Stimulated activated CD8-positive, alpha-beta memory T cell treated with anti-CD3 and anti-CD28 coated beads, Interleukin-7, amount 100 ng/mL, for 1 hour (primary cell): ENCODE measurements at places on chromosomes 16 and 17.

- DNase-seq = no peak
Measured at GRCh38 chr17:19017804-19018599, 13.4 kb upstream of the FAM83G start.

- no peak for DNase-seq
Measured at GRCh38 chr17:53896047-53896446, 73.3 kb downstream of the KIF2B start.

- DNase-seq = no peak
Measured at GRCh38 chr16:17125671-17126070, 345.1 kb downstream of the XYLT1 start.

DNA sequence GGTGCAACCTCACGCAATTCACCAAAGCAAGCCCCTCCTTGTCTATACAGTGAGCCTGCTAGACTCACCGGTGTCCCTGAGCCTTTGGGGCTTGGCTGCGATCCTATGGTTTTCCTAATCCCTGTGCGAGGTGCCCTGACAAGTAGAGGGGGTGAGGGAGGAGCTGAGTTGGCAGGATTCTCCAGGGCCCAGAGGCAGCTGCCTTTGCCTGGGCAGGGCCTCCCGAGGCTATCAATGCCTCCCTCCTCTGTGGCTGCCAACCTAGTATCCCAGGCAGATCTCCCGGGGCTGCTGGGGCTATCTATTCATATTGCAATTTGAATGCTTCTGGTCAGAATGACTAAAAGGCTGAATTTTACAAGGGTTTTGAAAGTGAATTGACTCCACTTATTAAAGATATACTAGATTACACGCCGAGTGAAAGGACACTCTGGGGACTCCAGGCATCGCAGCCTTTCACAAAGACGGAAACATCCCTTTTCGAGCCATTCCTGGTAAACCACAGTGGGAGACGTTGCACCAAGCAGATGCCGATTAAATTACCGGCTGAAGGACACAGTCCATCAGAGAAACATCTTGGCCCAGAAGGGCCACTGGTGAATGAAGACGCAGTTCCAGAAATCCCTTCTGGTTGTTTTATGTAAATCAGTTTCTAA lies 11.3 kb upstream of the PITPNM3 start:
- no peak for DNase-seq

DNA sequence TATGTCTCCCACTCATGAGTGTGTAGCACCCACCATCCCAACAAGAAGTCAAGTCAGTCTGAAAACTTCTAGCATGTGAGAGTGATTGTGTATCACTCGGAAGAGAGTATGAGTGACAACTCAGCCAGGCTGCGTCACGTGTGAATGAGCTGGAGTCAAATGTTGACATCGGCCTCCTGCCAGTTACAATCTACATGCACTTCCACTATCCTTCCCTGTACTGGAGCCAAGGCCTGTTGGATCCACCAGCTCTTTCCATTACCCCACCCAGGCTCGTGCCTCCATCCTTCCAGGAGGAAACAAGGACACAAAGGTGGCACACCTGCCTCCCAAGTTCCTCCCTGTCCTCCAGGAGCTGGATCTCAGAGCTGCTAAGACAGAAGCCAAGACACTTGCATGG lies 64.5 kb downstream of the ASIC2 start:
- DNase-seq = no peak

DNA sequence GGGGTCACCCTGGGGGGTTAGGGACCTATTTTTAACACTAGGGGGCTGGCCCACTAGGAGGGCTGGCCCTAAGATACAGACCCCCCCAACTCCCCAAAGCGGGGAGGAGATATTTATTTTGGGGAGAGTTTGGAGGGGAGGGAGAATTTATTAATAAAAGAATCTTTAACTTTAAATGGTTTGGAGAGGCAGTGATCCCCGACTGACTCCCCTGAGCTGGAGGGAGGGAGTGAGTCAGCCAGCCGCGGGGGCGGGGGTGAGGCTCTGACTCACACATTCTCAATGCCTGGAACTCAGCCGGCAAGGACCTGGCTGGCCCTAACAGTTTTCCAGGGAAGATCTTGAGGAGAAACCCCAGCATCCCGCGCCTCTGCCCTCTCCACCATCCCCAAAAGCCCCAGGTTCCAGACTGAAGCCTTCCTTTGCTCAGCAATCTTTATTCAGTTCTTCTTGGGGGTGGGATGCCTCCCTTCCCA lies 1.5 kb downstream of the HCFC1R1 start:
- DNase-seq = peak; percentile 75

DNA sequence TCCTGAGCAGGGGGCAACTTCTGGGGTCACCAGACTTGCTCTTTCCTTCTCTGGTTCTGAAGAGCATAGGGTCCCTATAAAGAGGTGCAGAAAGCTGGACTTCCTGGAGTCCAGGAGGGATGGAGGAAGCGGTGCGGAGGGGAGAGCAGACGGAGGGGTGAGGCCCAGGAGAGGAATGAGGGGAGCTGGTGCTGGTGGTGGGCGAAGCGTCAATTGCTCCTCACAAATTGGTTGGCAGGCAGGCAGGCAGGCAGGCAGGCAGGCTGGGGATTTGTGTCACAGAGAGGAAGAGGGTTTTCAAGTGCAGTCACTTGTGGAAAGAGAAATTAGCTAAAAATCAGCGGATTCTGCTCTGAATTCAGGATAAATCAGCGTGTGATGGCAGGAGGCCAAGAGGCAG lies 133.7 kb upstream of the CDC42EP4 start:
- DNase-seq = no peak

- DNase-seq = no peak
Measured at GRCh38 chr17:4536742-4537411, 18.3 kb downstream of the MYBBP1A start.

- no peak for DNase-seq
Measured at GRCh38 chr17:64221679-64222078, 41.4 kb downstream of the TEX2 start.
